ENCODE measurements at places on chromosomes 12 and 14. TPM values are rescaled to one million over a fixed set of nuclear protein-coding genes. Genes with fewer than 3 reads are reported as not detected.

ZFHX2 gene
- total RNA-seq: 0.32 TPM

- no peak for DNase-seq
These were observed 3.9 kb downstream of the STAC3 start for GRCh38 chr12:57247041-57247440.

CCDC196 gene
- total RNA-seq: not detected

DNA sequence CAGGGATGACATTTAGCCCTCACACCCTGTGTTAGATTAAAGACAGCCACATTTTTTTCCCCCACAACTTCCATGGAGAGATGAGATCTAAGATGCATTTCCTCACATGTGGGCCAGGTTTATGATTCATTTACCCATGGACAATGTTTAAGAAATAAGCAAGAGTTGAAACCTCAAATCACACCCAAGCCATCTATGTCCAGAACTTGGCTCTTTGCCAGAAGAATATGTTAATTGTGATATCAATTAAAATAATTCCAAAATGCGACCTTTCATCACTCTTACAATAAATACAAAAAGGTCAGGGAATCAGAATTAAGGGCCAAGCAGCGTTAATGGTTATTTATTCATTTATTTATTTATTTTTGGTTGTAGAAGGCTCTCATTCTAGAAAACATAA, 1376.9 kb upstream of the TMEM132C start:
- DNase-seq: no peak

DNA sequence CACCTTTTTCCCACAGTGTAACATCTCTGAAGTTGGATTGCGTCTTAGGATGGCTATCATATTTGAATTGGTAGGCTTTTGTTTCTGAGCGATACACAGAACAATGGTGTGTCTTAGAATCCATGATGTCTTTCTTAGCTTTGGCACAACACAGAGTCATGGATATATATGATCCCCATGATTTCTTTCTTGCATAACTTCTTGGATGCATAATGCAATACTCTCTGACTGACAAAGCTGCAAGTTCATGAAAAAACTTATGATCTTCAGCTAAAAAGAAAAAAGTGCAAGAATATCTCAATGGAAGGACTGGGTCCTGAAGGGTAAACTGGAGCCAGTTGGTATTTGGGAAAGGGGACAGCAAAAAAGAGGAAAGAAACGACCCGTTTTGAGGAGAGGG, 48.1 kb downstream of the VWF start:
- no peak for DNase-seq

- DNase-seq: no peak
These were observed 27.6 kb downstream of the BICD1 start for GRCh38 chr12:32134101-32134888.

DNA sequence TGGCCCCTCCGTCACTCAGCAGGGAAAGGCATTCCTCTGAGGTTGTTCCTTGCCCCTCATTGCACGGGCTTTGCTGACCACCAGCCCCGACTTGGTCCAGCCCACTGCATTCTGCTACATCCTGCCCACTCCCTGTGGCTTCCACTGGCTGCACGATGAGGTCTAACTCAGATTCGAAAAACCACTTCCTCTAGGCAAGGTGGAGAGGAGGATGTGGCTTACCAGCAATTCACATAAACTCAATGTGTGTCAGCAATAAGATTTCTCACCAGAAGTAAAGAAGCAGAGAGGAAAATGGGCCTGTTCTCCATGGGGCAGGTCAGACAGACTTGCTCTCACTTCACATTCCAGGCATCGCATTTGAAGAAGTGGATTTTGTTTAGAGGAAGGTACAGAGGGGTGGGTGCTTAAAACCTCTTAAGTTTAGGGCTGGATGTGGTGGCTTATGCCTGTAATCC, 14.7 kb downstream of the GPR68 start:
- peak; percentile 80 for DNase-seq

RDH11 gene
- 69.7 TPM for total RNA-seq

GRCh38 chr12:131067981-131068851, 114.5 kb downstream of the ADGRD1 start:
- no peak for DNase-seq

DNA sequence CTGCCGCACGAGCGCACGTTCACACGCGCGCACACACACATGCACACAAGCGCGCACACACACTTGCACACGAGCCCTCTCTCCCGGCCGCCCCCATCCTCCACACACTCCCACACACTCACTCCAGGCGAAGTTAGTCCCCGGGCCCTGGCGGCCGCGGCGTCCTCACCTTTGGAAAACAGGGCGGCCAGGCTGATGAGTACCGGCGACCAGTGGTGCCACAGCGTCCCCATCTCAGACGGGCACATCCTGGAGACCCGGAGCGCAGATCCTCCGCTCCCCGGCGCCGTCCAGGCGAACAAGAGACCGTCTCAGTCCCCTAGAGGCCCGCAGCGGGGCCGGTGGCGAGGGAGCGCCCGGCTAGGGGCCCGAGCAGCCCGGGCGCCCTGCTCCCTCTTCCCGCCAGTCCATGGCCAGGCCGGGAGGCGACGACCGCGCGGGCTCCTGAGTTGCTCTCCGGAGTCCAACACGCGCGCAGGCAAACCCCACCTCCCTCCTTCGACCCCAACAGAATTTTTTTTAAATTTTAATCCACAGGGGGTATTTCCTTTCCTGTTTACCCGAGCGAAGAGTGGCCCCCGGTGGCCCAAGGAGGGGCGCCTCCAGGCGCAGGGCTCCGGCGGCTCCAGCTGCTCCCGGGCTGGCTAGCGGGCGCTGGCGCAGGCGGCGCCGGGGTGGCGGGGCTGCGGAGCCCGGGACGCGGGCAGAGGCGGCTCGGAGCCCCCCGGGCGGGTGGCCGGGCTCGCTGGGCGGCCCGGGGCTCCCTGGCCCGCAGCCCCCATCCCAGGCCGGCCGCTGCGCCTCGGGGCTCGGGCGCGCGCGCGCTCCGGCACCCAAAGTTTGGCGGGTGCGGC, 506 bp downstream of the TMEM132D start:
- no peak for DNase-seq

GRCh38 chr12:119204671-119205285, 26.0 kb downstream of the HSPB8 start:
- DNase-seq: no peak

GRCh38 chr12:19882346-19882745, 443.1 kb downstream of the AEBP2 start:
- DNase-seq: no peak

SPTLC2 gene
- total RNA-seq: 15.6 TPM

DNA sequence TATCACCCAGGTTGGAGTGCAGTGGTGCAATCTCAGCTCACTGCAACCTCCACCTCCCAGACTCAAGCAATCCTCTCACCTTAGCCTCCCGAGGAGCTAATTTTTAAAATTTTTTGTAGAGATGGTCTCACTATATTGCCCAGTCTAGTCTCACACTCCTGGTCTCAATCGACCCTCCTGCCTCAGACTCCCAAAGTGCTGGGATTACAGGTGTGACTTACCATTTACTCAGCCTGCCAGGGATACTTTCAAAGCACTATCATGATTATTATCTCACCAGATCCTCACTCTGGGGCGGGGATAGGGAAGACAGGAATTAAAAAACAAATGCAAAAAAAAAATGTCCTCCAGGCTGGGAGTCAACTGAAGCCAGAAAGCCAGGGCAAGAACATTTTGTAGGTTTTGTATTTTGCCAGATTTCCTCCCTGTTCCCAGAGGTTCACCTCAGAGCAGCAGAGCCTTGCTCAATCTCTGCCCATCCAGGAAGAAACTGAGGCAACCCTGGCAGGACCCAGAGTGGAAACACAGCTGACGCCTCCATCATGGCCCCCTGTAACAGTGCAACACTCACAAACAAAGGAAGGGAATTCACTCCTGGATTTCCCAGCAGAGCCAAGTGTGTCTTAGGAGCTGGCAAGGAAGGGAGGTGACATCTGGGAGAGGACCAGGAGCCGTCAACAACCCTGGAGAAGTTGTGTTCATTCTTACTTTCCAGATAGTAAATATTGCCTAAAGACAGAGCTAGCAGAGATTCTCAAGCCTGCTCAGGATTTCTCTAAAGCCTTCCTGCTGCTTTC, 73.9 kb downstream of the IRF2BPL start:
- no peak for DNase-seq

HAL gene
- total RNA-seq: 0.17 TPM

METTL3 gene
- 85.0 TPM for total RNA-seq

RNASE2 gene
- total RNA-seq: not detected

- DNase-seq: no peak
These were observed 192.8 kb downstream of the GRIN2B start for GRCh38 chr12:13788626-13789025.

DNA sequence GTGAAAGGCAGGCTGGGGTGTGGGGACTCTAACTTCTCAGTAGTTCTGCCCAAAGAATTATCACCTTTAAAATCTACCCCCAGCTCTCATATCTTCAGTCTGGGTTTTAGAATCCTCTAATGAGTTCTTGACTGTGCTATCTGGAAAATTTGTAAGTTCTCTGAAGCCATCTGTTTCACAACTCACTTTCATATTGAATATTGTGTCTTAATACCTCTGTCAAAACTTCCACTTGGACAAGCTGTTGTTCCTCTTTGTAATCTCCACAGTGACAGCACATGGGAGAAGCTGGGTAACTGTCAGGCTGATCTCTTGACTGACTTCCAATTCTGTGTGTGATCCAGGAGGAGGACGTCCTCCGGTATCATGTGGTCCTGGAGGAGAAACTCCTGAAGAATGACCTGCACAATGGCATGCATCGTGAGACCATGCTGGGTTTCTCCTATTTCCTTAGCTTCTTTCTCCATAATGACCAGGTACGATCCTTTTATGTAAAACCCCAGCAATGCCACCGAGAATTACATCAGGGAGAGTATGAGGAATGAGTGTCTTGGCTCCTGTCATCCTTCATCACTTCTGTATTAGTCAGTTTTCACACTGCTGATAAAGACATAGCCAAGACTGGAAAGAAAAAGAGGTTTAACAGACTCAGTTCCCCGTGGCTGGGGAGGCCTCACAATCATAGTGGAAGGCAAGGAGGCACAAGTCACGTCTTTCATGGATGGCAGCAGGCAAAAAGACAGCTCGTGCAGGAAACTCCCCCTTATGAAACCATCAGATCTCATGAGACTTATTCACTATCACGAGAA, 111.9 kb downstream of the STAB2 start:
- no peak for DNase-seq

DNA sequence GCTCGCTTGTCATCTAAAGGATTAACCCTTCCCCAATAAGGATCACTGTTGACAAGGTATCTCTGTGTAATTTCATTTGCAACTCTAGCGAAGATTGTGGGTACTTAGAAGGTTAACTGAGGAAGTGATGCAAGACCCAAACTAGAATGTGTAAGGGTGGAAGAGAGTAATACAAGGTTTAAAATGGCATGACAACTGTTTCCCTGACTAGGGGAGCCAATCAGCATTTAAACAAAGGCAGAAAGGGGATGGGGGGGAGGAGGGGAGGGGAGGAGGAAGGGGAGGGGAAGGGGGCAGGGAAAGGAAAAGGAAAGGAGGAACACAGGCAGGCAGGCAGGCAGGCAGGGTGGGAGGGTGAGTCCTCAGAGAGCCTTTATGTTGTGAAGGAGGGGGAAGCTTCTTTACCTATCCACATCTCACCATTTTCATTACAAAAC, 31.1 kb downstream of the NRDE2 start:
- no peak for DNase-seq

GRCh38 chr12:25041006-25041741, 92.3 kb upstream of the BCAT1 start:
- no peak for DNase-seq

- DNase-seq: no peak
These were observed 555.3 kb downstream of the MED13L start for GRCh38 chr12:115722181-115722580.

- no peak for DNase-seq
These were observed 101.7 kb downstream of the ZFP36L1 start for GRCh38 chr14:68691031-68691791.

GRCh38 chr12:104598342-104599271, 141.9 kb downstream of the CHST11 start:
- DNase-seq: no peak

RASSF9 gene
- not detected for total RNA-seq

- DNase-seq: no peak
These were observed 947 bp downstream of the GAS2L3 start for GRCh38 chr12:100574187-100575074.

CLMN gene
- 3.6 TPM for total RNA-seq

SERPINA3 gene
- 1.2 TPM for total RNA-seq

RESF1 gene
- total RNA-seq: 20.0 TPM

GRCh38 chr14:73242357-73242901, 5.1 kb downstream of the PAPLN start:
- no peak for DNase-seq

DNA sequence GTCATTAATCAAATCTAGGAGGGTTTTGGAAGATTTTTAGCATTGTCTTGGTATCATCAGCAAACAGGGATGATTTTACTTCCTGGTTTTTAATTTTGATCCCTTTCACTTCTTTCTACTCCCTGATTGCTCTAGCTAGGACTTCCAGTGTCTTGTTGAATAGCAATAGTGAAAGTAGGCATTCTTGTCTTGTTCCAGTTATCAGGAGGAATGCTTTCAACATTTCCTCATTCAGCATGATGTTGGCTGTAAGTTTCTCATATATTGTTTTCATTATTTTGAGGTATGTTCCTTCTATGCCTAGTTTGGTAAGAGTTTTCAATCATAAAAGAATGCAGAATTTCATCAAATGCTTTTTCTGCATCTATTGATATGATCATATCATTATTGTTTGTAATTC, 244.2 kb upstream of the CLEC14A start:
- DNase-seq: no peak

KERA gene
- total RNA-seq: not detected

RNASE7 gene
- total RNA-seq: not detected

TSFM gene
- total RNA-seq: 26.5 TPM

DNA sequence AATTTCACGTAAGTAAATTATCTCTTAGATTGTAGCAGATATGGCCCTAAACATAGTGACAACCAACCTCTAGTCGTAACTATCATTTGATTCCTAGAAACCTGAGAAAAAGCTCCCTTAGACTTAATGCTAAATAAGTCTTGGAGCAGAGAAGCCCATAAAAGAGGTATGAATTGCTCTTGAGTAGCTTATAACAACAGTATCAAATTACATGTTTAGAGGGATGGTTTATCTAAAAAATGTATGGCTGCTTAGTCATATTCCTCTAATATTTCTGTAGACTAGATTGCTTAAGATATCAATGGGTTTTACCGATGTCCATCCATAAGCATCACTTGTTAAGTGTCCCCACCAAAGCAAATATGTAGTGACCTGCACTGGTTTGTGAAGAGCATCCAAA, 259.7 kb downstream of the NELL2 start:
- DNase-seq: no peak

- peak; percentile 94 for DNase-seq
These were observed 411 bp upstream of the NCOR2 start for GRCh38 chr12:124567673-124568373.

Data from LHCN-M2 (cell line).